Uterus (tissue), 4 donors: ENCODE measurements at places on chromosomes 3 and 15.

DNA sequence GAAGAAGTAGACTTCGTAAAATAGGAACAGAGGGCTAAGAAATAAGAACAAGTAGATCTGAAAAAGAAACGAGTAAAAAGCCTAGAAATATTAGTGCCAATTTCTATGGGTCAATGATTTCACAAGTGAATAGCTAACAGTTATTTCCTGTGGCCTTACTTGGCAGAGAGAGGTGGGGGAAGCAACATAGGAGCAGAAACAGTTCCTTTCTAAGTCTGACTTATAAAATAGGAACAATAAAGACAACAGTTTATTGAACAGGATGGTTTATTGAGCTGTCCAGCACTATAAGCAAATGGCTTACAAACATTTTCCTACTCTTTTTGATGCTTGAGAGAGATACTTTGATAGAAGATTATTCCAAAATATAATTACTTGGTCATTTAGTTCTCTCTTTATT, 37.9 kb downstream of the AGTR1 start:
- DNase-seq, result no peak

- no peak for DNase-seq
These were observed 14.9 kb upstream of the SELENOT start for GRCh38 chr3:150588027-150588830.

DNA sequence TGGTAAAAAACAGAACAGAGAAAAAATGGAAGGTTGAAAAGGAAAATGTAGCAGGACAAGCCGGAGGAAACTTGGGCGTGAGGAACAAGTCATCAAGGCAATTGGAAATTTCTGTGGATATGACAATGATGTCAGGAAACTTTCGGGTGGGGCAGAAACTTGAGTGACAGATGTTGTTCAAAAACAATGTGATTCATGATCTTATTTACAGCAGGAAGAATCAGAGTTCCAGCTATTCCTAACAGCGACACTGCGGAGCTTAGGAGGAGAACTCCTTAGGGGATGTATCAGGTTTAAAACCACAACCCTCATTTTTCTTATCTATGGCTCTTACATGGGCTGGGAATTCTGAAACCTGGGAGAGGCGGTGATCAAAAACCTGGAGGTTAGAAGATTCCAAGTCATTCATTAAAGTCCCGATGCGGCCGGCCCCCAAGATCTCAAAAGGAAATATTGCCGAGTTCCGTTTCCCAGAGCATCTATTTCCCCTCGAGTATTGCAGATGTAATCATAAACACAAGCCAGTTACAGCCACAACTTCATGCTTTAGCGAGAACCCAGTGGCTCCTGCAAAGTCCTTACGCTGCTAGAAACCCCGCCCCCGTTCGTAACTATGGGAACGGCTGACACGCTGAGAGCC, 659 bp upstream of the ARRDC4 start:
- DNase-seq, result no peak

GRCh38 chr3:128845119-128845777, 34.2 kb upstream of the ACAD9 start:
- DNase-seq, result no peak

GRCh38 chr15:68431792-68432401, at the start of gene ITGA11:
Gene ITGA11 (minus strand): TSS chr15:68432163. CDS start chr15:68432066, 97 bp downstream.
- peak; percentile 83 for DNase-seq

DNA sequence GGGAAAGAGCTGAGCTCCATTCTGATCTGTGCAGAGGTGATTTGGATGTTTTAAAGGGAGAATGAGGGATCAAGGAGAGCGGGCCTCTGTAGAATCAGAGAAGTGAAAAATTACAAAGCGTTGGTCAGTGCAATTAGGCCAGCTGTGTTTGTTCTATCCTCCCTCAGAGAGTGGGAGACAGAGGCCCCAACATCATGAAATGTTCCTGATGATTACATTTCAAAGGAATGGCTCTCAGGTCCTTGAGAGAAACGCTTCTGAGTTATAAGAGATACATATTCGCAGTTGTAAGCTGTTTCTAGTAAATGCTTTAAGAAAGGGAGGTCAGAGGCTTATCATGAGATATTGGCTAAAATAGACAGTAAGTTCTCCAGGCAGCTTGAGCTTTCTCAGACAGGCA, 15.7 kb upstream of the CAND2 start:
- DNase-seq, result no peak

DNA sequence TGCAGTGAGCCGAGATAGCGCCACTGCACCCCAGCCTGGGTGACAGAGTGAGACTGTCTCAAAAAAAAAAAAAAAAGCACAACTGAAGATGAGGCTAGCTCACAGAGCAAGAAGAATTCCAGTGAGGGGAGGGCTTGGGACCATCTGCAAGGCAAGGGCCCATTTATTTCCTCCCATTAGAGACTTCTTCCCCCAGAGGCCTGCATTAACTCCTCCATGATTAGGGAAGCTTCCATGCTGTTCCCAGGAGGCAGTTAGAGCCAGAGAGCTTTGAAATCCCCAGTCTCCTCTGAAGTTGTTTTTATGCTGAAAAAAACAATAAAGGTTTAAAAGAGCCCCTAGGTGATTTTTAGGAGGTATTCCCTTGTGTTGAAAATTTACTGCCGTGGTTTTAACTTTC, 54.3 kb upstream of the ADCY5 start:
- no peak for DNase-seq

DNA sequence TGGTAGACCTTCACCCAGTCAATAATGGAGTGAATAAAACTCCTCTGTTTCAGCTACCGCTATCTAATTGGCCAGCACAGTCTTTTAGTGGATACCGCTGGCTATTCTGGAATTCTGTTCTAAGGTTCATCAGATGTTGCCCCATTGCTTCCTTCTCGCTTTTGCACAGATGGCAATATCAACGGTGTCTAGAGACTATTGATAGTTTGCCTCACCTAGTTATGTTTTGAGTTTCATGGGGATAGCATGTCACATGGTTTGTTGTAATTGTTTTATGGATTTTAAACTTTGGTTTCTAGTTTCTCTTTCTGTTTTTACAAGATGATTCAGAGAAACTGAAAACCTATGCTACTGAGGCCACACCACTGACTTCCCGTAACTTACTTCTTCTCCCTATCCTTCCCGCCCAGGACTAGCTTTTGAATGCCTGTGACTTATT, 2.0 kb downstream of the XRN1 start:
- DNase-seq, result no peak

GRCh38 chr3:31958701-31959152, 22.3 kb downstream of the OSBPL10 start:
- DNase-seq, result no peak

GRCh38 chr3:98894791-98895576, 6.5 kb downstream of the DCBLD2 start:
- DNase-seq, result no peak

DNA sequence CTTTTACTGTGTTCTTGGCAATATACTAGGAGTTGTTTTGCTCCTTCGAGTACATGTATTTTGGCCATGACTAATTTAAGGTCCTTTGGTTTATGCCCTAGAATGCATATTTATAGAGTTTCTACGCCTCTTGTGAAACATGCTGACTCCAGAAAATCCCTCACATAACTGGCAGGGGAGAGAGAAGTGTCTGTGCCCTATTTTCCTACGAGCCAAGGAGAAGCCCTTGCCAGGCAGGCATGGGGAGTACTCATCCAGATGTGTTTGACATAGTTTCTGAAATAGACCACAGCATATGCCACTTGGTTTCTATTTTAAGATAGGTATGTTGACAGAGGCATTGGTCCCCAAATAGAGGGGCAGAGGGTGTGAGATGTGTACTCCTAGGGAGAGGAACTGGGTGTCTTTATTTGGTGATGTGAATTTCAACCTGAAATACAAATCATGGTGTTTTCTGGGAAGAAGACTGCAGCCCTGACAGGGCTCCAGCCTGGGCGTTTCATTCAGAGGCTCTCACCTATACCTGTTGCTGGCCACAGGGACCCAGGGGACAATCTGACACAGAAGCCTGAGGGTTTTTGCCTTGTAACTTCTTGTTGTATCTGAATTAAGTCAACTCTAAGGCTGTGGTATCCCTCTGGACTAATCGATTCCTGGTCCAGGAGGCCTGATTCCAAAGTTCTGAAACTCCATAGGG, 267.8 kb upstream of the C2CD4B start:
- no peak for DNase-seq

GRCh38 chr3:184786280-184786941, 25.6 kb upstream of the VPS8 start:
- DNase-seq, result peak; percentile 60

- no peak for DNase-seq
These were observed 171.7 kb downstream of the RORA start for GRCh38 chr15:61057376-61057775.

- no peak for DNase-seq
These were observed 217.6 kb downstream of the KBTBD8 start for GRCh38 chr3:67215690-67216089.

GRCh38 chr15:52394118-52394517, 98.5 kb upstream of the MYO5C start:
- no peak for DNase-seq

- no peak for DNase-seq
These were observed 337.1 kb downstream of the IL20RB start for GRCh38 chr3:137294839-137295238.

- DNase-seq, result no peak
These were observed 289.5 kb upstream of the TRIM42 start for GRCh38 chr3:140388202-140388922.

GRCh38 chr15:80580106-80580505, 115.0 kb upstream of the ABHD17C start:
- DNase-seq, result no peak

- no peak for DNase-seq
These were observed 553.1 kb downstream of the FGF12 start for GRCh38 chr3:192174283-192174682.

DNA sequence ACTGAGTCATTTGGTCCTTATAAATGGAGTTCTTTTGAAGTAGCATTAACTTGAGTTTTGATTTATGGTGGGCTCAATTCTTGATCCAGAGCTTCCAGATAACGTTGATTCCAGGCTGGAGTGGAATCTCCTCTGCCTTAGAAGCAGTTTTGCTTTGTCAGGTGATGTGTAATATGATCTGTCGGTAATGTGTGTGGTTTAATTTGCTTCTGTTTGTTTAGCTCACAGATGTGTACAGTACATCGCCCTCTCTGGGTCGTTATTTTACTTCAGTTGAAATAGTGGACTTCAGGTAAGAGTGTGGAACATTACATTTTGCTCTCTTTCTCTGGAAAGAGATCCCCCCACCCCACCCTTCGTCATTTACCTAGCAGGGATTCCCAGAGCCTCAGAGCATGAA, 23.1 kb downstream of the C3orf52 start:
- no peak for DNase-seq

DNA sequence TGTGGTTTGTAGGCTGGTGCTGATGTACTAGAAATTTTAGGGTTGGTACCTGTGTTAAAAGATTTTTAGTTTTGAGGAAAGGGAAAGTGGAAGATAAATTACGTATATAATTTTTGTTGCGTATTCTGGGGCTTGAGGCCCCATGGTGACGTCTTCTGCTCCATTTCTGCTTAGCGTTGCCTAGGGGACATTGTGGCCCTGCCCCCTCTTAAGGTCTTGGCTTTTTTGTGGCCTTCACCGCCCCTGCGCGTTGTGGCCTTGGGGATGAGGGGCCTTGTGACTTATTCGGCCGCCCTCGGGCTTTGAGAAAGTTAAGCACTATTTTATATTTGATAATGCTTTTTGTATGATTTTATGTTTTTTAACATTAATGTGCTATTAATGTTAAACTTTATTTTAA, 182.0 kb downstream of the KLF13 start:
- DNase-seq, result no peak

DNA sequence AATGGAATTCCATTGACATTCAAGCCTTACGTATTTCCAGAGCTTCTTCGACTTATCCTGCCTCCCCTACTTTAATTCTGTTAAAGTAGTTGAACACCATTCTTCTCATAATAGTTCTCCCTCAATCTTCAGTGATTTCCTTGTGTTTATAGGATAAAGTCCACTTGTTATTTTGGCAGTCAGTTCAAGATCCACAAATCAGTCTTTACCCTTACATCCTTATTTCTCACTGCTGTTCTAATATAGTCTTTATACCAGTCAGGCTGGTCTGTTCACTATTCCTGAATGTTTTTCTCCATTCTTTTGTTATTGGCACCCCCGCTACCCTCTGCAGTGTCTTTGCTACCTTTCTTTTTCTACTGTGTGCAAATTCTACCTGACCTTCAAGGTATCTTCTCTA, 29.7 kb downstream of the ATP6V1A start:
- DNase-seq, result no peak

DNA sequence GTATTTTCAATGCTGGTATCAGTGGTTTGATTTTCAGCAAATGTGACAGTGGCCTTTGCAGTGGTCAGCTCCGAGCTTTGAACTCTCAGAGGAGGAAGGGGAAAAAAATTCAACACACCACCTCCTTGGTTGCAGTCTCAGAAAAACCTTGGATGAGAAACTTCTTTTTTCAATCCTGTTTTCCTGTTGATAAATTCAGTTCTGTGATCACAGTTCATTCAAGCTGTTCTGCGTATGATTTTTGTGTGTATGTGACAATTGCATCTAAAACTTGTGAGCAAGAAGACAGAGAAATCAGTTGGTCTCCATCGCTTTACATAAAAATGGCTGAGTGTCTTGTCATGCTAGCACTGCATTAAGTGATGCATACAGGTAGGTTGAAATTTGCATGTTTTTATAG, 19.2 kb downstream of the ZBTB38 start:
- no peak for DNase-seq

GRCh38 chr15:31440754-31441311, 114.2 kb downstream of the KLF13 start:
- DNase-seq, result peak; percentile 42

GRCh38 chr3:184004476-184004875, 13.2 kb downstream of the ABCC5 start:
- no peak for DNase-seq

GRCh38 chr15:65204931-65205660, 6.2 kb downstream of the CILP start:
- no peak for DNase-seq

DNA sequence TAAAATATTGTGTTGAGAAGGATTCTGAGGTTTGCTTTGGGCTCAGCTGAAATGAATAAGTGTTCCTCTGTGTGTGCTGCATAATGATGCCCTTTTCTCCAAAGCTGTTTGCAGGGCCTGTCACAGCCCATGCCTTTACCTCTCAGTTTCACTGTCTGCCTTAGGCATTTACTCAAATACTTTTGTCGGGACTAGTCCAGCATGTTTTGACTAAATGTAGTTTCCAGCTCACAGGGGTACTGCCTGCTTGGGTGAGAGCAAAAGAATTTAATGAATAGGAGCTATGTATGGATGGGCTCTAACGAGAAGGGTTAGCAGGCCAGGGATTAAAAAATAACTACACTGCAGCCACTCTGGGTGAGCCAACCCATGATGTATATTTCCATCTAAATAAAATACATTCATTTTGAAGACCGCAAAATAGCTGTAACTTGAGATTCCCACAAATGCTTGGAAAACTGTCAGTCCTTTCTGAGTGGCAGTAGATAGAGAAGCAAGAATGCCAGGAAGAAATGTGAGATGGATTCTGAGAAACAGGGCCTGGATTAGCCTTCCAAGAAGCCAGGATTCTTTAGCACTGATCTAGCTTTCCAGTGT, 549.2 kb upstream of the TBL1XR1 start:
- DNase-seq, result no peak

DNA sequence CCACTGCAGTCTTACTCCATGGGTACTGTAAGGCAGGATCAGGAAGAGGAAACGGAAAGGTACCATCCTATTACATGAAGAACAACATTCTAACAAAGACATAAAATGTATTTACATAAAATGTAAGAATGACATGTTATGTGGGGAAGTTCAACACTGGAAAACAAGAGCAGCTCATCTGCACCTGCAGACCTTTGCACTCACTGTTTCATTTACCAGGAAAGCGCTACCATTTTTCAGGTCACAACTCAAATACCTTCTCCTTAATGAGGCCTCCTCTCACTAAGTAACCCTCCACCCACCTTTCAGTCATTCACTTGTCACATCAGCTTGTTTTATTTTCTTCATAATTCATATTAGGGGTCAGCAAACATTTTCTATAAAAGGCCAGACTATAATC, 2.6 kb downstream of the TMCC1 start:
- no peak for DNase-seq
